ENCODE measurements at places on chromosomes 13 and 19.

- DNase-seq: no peak
Measured at GRCh38 chr13:53782488-53782961, 753.9 kb downstream of the OLFM4 start.

DNA sequence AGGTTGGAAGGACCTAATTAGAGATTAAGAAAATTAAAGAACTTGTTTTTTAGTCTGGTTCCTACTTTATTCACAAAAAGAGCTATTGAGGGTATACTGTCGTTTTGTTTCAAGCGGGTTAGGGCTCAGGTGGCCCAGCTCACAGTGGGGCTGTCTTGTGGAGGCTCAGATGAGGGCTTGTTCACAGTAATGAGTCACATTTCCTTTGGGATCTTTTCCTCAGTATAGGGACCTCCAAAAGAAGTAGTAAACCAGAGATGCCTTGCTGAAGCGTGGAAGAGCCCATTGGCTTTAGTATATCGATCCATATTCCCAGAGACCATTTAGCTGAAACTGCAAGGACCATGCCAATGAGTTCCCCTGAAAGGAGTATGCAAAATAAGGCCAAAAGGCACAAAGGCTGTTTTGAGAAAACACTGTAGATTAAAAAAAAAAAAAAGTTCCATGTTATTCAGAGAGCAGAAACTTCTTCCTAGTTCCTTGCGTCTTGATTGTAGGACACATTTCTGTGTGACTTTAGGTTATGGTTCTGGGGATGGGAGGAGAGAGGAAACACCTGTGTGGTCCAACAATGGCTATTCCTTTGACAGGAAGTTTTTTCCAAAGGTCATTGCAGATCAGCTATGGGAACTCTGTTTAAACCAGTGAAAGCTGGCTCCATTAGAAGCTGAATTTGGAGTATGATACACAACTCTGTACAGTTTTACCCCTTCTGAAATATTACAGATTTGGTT is 32.8 kb upstream of the GPI start:
- no peak for DNase-seq

DNA sequence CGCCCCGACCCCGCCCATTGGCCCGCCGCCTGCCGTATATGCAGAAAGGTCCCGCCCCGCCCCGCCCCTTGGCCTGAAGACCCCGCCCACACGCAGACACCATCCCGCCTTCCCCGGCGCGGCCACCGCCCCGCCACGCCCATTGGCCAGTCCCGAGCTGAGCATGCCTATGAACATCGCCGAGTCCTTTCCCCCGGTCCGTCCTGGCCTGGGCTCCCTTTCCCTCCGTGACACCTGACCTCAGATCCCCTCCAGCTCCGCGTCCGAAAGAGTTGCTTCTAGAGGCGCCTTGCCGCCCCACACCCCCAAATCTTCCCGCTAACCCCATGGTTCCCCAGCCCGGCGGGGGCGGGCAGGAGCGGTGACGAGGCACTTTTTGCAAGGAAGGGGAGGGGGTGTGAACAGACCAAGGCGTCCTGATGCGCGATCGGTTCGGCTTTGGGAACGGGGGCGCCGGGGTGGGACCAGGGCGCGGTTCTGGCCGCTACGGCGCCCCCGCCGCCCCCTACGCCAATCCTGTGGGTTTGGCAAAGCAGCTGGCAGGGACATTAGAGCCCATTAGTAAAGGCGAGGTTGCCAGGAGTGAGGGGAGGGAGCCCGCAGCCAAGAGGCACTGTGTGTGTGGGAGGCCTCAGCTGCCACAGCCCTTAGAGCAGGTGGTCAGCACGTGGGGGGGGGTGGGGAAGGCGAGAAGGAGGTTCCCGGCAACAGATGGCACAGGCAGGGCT is 406 bp upstream of the NUMBL start:
- peak; percentile 97 for DNase-seq

GRCh38 chr19:46524308-46524707 is 28.6 kb upstream of the PNMA8B start:
- no peak for DNase-seq

GRCh38 chr19:4970558-4971423 is 1.9 kb downstream of the KDM4B start:
- no peak for DNase-seq

- no peak for DNase-seq
Measured at GRCh38 chr13:61128850-61129645, 286.6 kb downstream of the PCDH20 start.

- DNase-seq: no peak
Measured at GRCh38 chr13:36142735-36143134, 11.6 kb upstream of the DCLK1 start.

DNA sequence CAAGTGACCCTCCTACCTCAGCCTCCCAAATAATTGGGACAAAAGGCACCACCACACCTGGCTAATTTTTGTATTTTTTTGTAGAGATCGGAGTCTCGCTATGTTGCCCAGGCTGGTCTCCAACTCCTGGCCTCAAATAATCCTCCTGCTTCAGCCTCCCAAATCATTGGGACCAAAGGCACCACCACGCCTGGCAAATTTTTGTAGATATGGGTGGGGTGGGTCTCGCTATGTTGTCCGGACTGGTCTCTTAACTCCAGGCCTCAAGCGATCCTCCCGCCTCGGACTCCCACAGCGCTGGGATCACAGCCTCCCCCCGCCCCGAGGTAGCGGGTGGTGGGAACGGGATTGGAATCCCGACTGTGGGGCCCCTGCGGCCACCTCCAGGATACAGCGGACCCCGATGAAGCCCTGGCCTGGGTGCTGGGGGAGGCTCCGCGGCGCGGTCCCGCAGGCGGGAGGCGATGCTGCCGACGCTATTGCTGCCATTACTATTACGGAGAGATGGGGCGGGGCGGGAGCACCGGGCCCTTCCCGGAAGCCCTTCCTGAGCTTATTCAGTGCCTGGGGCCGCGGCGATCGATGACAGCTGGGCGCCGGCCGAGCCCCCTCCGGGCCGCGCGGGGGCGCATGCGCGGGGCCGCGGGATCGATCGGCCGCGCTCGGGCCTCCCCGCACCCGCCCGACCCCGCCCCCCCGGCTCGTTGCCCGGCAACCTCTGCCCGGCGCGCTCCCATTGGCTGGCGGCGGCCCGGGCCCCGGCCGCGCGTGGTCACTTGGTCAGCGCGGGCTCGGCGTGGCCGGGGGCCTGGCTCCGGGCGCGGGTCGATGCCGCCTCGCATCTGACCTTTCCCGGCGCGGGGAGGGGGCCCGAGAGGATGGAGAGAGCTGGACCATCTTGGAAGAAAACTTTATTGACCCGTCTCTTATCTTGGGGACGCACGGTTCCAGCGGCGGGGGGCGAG is 27.9 kb upstream of the ONECUT3 start:
- no peak for DNase-seq

GRCh38 chr19:32497391-32497790 is 83.6 kb upstream of the PDCD5 start:
- DNase-seq: no peak

DNA sequence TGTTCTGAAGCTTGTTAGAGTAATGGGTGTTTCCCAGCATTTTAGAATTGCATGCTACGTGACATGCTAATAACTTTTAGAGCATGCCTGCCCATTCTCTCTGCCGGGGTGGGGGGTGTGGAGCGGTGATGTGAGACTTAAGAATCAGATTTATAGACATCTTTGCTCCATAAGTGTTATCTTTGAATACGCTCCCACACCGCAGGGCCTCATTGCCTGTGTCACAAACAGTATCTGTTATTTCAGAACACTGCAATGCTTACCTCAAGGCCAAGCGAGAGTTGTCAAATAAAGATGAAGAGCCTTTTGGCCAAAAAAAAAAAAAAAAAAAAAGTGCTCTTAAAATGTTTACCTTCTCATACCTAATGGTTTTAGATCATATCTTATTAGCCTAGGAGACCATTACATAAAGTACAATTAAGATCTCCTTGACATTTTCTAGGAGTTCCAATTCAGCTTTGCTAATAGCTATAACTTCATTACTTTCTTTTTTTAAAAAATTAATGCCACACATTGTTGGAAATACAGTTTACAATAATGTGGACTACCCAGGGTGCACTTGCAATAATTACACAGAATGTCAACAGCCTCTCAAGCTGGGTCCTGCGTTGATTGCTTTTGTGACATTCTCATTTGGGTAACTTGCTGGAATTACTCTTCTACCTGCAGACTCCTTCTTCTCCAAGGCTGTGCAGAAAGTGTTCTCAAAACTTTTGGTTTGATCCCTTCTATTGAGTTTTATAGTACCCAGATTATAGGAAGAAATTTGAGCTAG is 525.3 kb downstream of the KLF12 start:
- DNase-seq: no peak

DNA sequence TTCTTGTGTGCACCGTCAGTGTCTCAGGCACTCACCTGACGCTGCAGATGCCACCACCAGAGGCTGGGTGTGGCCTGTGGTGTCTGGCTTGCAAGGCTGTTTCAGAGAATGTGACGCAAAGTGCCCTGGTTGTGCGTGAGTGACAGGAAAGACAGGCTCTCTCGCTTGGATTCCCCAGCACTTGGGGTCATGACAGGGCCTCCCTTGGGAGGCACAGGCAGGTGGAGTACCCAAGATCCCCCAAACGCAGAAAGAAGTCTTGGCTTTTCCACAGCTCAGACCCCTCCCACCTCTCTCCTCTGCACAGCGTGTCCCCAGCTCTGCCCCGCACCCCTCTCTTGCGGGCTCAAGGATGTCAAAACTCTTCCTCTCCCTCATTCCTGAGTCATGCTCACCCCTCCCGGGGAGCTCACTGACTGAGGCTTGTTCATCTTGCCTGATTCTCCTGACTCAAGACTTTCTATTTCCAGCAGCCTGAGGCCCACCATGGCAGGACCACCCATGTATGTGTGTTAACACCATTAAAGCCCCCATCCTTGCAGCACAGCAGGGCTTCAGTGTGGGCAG is 21.0 kb downstream of the DHX34 start:
- DNase-seq: peak; percentile 89

DNA sequence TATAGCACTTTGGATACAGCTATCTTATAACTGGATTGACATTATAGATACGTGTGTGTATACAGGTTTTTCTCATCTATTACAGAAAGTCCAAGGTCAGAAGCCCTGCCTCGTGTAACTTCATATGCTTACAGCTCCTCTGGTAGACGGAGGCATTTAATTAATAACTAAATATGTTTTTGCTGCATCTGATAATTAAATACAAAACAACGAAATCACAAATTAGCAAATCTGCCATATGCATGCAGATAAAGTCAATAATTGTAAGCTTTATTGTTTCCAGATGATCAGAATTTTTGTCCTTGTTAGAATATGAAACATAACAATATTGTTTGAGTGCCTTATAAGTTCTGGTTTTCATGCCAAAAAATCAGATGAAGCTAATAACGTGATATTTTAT is 717.7 kb downstream of the LIG4 start:
- no peak for DNase-seq

DNA sequence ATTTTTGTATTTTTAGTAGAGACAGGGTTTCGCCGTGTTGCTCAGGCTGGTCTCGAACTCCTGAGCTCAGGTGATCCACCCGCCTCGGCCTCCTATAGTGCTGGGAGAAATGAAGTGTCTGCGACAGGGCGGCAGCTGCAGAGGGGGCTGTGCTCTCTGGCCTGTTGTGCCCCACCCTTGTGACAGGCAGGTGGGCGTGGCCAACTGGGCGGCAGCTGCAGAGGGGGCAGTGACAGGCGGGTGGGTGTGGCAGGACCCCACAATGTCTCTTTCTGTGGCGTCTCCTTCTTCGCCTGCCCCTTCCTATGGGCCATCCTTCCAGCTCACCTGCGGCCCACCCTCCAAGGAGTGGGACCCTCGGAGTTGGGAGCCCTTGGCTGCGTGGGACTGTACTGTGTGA is 11.8 kb downstream of the STK11 start:
- DNase-seq: no peak

DNA sequence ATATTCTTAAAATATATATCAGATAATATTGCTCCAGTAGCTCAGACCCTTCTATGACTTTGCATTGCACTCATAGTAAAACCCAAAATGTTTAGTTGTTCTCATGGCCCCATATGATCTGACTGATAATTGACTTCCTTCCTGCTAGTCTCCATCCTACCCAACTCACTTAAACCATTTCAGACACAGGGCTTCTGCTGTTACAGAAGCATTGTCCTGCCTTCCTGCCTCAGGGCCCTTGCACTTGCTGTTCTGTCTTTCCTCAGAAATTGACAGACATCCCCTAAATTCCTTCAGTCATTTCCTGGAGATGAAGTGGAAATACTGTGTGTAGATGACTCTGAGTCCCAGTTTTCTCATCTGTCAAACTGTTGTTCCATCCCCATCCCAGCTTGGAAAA is 19.7 kb downstream of the FBXL12 start:
- DNase-seq: no peak

GRCh38 chr13:79501538-79502232 is 20.7 kb downstream of the NDFIP2 start:
- DNase-seq: no peak

DNA sequence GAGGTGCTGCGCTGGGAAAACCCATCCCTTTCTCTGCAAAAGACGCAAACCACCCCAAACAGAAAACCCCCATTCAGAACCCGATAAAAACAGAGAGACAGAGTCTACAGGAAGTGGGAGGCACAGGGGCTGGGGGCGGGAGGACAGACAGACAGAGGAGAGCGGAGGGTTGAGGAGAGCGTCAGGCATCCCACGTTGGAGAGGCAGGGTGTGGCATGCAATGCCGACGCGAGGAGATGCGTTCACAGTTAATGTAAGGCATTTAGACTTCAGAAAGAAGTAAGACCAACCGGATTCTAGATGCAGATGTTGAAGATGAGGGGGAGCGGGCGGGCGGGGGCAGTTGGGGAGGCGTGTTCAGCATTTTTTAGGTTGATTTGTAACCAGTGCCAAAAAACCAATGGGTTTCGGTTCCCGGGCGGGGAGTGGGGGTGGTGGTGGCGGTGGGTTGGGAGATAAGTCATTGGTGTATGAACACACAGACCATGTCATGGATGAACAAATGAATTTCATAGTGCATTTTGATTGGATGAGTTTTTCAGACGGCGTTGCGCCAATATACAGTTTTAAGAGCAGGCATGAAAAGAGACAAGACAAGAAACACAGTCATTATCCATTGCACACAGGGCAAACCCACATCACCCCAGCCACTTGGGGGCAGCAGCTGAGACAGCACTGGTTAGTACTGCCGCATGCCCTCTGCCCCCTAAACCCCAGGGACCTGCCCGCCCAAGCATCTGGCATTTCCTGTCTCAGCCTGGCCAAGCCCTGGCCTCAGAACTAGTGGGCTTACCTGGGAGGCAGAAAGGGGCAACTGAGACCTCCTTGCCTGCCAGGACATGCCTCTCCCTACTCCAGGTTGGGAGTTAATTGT is 91.3 kb downstream of the IER2 start:
- no peak for DNase-seq

DNA sequence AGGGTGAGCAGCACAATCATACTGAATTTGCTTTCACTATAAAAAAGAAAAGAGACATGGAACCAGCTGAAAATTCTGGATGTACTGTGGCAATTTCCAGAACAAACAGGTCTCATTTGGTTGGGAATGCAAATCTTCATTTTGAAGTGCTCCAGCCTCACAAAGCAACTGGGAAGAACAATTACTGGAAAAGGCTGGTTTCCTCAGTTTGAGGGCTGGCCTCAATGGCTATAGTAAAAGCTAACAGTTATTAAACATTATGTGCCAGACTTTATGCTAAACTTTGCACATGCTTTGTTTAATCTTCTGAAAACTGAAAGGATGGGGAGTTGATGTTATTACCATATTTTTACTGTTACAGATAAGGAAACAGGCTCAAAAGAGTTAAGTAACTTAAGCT is 3.0 kb downstream of the OBI1 start:
- no peak for DNase-seq

GRCh38 chr13:51584731-51585672 is 740 bp downstream of the WDFY2 start:
- DNase-seq: peak; percentile 83
